ENCODE measurements at places on chromosomes 6 and 20.

- DNase-seq: no peak
These were observed 911 bp downstream of the ENPP3 start for GRCh38 chr6:131638013-131638412.

- DNase-seq: no peak
These were observed 13.0 kb upstream of the GRM4 start for GRCh38 chr6:34158876-34159275.

- no peak for DNase-seq
These were observed 167.4 kb upstream of the OLIG3 start for GRCh38 chr6:137661601-137662000.

- no peak for DNase-seq
These were observed 1.9 kb downstream of the CITED2 start for GRCh38 chr6:139372326-139373153.

DNA sequence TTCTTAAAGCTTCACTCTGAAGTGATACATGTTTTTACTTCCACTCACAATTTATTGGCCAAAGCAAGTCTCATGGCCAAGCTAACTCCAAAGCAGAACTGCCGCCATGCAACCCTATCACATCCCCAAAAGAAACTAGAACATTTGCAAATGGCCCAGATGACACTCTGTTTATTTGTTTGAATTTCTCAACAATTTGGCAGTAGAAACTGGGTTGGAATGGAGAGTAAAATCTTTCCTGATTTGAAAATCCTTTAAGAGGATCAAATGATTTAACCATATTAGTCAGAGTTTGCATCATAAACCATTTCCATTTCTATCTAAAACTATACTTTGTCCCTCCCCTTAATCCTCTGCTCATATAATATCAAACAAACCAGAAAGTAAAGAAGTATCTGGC lies 39.1 kb upstream of the E2F3 start:
- no peak for DNase-seq

DNA sequence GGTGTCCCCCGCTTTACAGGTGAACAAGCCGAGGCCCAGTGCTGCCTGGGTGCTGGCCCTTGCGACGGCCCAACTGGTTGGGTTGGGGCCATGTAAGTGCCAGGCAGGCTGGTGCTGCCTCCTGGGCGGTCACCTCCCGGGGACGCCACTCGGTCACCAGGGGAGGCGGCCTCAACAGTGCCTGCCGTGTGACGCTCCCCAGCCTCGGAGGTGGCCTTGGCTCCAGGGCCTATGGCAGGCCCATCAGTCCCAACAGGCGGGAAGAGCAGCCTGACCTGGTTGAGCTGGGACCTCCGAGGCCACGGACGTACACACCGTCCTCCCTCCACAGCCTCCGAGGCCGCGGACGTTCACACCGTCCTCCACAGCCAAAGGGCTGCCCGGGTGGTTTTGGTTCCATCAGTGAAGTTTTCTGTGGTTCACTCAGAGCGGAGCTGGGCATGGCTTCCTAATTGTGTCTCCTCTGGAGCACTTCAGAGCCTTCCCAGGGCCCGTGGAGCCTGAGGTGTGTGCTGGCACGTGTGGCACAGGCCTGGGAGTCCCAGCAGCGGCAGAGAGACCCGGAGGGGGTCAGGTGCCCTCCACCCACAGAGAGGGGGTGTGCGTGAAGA lies 19.3 kb upstream of the SLCO4A1 start:
- DNase-seq: no peak
